Osteocyte (in vitro differentiated cells): ENCODE measurements at places on chromosomes 16 and 17. TPM values are rescaled to one million over a fixed set of nuclear protein-coding genes. Genes with fewer than 3 reads are reported as not detected.

KRT13 gene
- total RNA-seq = not detected in 2 replicates

GSDMA gene
- not detected in 2 replicates for total RNA-seq

ODAD4 gene
- 1.9 and 2.5 TPM in 2 replicates for total RNA-seq

INTS2 gene
- 10.7 and 11.2 TPM in 2 replicates for total RNA-seq

DNA sequence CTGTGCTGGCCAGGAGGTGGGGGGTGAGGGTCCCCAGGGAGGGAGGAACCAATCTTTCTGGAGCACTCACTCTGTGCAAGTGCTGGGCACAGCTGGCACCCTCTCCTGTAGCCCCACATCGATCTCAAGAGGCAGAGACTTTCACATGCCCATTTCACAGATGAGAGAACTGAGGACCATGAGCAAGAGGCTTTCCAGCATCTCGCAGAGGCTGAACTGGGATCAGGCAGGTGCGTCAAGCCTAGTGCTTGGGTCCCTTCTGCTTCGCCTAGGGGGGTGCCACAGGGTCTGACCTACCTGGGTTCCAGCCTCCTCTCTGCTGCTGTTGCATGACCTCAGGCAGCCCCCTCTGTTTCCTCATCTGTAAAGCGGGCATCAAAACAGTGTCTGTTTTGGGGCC, 1.3 kb upstream of the WFDC1 start:
- DNase-seq = no peak

DNA sequence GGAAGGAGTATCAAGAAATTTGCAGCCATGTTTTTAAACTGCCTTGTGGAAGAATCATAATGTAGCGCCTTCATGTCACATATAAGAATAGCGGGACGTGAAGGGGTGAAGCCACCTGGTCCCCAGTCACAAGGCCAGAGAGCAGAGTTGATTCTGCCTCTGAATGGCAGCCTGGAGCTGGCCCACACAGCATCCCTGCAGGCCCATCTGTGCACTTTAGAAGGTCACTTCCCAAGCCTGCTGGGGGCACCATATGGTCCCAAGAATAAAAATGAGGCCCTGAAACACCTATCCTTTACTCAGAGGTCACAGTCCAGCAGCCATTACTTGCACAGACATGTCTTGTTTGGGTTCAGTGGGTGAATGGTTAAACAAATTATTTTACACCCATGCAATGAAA, 15.0 kb downstream of the CD300E start:
- no peak for DNase-seq

DNA sequence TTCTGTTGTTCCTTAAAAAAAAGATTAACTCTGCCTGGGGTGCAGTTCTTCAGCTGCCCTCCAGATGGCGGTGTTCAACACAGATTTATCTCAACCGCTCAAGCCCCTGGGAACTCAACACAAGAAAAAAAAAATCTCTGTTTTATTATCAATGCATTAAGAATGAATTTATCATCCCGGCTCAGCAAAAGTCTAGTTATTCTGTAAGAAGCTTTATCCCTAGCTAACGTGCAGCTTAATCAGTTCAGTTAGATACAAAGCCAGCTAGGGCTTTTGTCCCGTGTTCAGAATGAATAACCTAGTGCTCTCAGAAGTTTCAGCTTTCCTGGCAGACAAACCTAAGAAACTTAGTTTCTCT, 475.9 kb upstream of the CCL2 start:
- DNase-seq = no peak

DNA sequence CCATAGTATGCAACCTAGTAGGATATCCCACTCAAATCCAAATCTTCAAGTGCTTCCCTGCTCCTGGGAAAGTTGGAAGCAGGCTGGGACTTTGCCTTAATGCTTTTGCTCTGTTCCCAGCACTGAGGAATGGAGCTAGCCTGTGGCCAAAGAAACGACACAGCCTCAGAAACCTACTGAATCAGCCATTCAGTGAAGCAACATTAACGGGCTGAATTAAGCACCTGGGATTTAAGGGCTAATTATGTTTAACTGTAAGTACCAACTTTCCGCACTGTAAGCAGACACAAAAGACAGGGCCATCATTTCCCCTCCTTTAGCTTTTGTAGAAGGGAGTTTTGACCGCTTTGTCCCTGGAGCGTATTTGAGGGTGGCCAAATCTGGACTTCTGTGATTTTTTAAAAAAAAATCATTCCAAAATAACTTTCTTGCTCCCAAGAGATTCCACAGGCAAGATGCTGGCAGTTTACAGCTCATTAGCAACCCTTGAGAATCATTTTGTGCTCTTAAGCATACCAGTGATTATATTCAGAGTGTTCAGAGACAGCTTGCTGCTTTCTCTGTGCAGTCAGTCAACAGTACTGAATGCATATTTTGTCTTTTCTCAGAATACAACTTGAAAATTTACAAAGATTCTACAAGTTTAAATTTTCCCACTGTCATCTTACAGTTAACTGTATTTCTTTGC, 17.6 kb upstream of the NOL11 start:
- no peak for DNase-seq

DNA sequence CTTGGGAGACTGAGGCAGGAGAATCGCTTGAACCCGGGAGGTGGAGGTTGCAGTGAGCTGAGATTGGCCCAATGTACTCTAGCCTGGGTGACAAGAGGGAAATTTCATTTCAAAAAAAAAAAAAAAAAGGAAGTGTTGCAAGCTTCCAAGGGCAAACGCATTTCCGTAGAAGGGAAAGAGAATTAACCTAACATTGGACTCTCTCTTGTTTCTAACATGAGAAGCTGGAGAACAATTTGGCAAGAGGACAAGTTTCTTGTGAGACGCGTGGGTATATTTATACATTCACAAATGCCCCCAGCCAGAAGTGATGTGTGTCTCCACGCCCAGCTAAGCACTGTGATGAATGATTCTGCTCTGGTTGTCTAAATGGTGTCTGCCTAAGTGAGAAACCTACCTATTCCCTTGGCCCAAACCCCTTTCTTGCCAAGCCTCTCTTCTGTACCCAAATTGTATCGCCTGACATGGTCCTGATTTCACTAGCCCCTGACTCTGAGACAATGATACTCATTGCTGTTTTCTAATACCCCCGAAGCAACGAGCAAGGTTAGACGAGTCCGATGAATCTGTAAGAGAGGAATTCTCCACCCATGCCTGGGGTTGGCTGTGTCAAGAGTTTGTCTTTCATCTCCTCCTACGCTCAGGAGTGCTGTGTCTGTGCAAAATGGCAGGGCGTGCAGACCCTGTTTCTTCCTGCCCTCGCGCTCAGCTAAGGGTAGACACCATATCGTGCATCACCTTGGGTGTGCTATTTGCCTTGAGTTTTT, 14.2 kb upstream of the ST6GALNAC2 start:
- no peak for DNase-seq

GRCh38 chr16:27839419-27839818, 224.1 kb downstream of the GSG1L start:
- DNase-seq = no peak

DNA sequence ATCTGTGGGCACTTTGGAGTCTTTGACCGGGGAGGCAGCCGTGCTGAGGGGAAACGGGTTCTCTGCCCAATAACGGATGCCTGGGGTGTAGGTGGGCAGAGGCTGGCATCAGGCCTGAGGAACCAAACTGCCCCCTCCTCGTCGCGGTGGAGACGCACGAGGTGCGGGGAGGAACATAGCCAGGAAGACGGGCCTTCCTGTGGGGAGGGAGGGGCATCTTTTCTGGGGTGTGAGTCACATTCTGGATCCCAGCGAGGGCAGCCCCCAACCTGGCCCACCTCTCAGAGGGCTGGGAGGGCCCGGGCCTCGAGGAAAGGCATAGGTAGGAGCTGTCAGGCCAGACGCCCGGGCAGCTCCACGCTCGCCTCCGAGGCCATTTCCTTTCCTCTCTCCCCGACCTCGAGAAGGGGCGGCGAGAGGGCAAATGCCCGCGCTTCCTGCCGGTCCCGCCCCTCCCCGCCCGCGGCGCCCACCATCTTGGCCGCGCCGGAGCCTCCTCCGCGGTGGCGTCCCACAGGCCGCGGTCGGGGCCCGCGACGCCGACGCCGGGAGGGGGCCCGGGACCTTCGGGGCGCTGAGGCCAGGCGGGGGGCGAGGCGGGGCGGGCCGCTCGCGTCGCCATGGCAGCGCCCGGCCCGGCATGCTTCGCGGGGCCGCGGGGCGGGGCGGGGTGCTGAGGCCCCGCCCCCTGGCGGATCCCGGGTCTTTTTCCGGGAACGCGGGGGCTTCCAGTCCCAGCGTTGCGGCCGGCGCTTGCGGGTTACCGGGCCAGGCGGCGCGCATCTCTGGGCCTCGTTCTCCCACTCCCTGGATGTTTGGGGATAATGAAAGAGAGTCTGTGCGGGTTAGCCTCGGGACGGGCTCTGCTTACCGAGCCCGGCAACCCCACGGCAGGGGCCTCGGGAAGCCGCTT, 13.2 kb downstream of the RAI1 start:
- DNase-seq = no peak

DNA sequence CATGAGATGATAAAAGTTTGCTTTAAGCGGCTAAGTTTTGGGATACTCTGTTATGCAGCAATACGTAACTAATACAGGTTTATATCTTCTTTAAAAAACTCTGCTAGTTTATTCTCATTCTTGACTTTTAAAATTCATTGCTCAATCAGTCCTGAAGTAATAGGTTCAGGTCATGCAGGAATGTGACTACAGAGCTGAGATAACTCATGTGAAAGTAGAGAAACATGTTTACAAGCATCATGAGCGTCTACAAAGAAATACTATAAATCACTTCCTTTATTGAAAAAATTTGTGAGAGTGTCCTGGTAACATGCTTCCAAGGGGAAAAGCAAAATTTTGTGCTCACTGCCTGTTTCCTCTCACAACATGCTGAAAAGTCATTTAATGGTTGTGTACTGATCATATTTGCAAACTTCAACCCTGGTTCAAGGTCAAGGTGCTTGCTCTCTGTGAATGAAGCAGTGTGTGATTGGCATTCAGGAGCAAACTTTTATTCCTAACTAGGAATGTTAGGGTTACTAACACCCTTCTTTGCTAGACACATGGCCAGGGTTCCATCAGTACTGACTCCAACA, 12.5 kb upstream of the TMIGD1 start:
- no peak for DNase-seq

DNA sequence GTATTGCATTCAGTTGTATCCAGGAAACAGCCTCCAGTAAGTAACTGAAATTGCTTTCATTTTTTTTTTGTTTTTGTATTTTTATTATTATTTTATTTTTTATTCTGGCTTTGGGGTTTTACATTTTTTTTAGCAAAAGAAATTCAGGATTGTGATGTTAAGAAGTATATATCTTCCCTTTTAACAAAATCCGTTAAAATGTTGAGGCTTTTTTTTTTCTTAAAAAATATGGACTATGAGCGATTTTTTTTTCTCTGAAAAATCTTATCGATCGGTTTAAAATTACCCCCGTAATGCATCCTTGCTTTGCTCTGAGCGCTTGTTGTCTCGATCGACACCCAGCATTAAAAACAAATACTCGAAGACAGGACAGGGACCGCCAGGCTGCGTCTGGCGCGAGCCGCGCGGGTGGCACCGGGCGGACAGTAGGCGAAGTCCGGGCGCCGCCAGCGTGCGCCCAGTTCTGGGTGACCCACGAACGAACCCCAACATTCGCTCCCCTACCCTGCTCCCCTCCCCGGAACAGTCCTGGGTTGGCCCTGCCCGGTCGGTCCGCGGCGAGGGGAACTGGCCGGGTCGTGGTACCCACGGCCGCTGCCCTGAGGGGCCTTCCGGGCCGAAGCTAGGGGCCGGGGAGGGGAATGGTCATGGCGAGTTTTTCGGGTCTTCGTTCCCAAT, 482 bp downstream of the BAHCC1 start:
- no peak for DNase-seq

GRCh38 chr17:6461246-6461645, 17.0 kb downstream of the PIMREG start:
- no peak for DNase-seq

DNA sequence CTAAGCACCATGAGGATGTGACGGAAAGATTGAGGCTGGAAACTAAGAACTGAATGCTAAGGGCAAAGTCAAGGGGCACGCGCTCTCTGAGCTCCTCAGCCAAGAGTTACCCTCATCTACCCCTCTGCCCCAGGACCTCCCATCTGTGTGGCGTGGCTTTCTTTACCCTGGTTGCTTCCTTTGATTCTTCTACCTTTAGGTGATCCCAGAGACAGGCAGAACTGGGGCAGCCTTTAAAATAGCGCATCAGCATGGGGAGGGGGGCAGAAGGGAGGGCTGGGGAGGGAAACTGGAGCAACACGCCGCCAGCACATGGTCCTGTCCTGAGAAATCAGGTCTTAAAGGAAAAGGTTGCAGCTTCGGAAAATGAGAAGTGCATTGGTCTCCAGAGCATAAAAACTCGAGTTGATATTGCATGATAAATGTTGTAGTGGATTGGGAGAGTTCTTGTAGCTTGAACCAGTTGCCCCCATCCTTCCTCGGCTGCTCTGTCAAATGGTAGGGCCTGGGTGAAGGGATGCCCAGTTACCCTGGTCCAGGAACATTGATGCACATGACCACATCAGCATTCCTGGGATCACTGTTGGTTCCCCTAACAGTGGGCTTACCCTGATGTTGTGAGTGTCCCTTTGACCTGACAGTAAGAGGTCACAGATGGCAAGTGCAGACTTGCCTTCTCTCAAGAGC, 29.7 kb downstream of the LDHD start:
- DNase-seq = no peak
